ENCODE measurements at places on chromosomes 7 and 10.

GRCh38 chr7:153320005-153320404 lies 560.5 kb downstream of the ACTR3B start:
- no peak for DNase-seq

GRCh38 chr10:88735661-88736060 lies 24.2 kb upstream of the LIPN start:
- peak; percentile 56 for DNase-seq

- DNase-seq, result no peak
Observed at GRCh38 chr7:45609180-45609579, 35.0 kb downstream of the ADCY1 start.

DNA sequence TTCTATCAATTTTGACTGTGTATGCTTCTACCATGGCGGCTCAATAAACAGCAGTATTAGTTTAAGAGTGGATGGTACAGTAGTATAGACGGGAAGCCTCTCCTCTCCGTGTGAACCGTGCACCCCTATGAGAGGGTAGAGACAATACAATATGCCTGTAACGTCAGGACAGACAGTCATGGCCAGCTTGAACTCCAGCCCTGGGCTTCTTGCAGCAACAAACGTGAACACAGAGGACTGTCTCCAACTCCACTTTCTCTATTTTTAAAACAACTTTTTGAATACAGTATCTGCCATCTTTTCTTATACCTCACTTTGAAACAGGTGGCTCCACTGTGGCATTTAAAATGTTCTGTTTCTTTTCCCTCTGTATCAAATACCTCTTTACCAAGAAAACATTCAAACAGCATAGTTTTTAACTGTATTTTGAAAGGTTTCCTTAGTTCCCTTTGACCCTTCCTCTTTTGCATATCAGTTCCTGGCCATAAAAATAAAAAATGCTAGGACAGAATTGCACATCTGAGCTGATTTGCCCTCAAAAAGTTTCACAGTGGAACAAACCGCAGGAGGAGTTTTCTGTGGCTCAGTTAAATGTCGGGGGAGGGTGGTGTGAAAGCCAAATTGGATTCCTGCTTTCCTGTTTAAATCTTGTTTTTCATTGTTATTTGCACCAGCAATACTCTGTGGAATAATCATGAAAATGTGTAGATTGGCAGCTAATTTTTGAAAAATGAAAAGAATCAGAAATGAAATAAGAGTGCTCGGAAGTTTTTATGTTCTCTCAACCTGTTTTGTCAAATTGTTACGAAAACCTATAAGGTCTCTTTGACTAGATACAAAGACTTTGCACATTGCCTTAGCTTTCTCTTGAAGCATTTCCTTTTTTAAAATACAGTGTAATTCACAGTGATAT lies 8.0 kb downstream of the IKZF1 start:
- DNase-seq, result no peak

DNA sequence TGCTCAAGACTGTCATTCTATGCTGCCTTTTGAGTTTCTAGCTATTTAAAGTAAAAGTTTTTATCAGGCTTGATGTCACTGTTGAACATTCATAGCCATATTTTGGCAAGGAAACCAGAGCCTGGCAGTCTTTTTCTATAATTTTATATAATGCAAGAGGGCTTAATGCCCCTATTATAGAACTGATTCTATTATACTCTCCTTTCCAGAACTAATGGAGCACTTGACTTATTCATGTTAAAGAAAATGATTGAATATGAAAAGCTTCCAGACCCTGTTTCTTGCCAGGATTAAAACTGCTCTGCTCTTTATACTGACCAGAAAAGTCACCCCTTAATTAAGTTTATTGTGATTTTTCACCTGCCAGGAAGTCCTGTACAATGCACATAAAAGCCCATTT lies 337.6 kb upstream of the CHRM2 start:
- no peak for DNase-seq

DNA sequence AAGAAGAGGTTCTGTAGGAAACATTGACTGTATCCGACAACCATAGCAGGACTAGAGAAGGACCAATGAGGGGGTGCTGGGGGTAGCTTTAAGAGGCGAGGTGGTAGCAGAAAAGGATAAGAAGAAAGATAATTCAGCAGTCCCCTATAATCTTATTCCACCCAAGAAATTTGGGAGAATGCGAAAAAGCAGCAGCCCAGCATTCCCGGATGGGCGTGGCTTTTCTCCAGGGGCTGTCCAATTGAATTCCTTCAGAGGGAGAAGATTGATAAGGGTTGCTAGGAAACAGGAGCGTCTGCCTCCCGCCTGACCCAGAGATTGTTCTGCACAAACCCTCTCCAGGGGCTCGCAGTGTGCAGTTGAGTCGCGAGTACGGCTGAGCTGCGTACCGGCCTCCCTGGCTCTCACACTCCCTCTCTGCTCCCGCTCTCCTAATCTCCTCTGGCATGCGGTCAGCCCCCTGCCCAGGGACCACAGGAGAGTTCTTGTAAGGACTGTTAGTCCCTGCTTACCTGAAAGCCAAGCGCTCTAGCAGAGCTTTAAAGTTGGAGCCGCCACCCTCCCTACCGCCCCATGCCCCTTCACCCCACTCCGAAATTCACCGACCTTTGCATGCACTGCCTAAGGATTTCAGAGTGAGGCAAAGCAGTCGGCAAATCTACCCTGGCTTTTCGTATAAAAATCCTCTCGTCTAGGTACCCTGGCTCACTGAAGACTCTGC lies at the start of gene GRM3:
Gene GRM3 (plus strand): TSS at position 349 of the 721 bp plus-strand sequence. CDS start 121,237 bp downstream, outside the sequence.
- no peak for DNase-seq

GRCh38 chr7:30973791-30974604 lies 10.2 kb downstream of the GHRHR start:
- no peak for DNase-seq

GRCh38 chr7:21675255-21675654 lies 132.4 kb downstream of the DNAH11 start:
- DNase-seq, result no peak

DNA sequence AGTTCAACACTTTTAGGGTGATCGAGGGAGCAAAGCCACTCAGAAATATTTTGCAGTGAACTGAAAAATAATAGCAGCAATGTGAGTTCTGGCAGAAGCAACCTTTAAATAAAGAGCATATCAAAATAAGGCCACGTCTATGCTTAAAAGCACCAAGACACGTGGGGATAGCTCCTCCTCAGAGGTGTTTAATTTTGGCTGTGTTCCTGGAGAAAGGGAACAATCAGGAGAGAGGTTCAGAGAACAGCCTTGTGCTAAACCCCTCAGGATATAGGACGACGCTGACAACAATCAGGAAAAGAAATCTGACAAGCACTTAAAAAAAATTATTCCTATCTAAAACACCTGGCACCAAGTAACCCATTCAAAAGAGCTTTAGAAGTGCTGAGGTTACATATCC lies 471.9 kb upstream of the CELF2 start:
- DNase-seq, result no peak

- DNase-seq, result peak; percentile 66
Observed at GRCh38 chr10:124653811-124654651, 90.1 kb downstream of the FAM53B start.

GRCh38 chr7:128030263-128030653 lies 979 bp downstream of the LRRC4 start:
- no peak for DNase-seq

- DNase-seq, result no peak
Observed at GRCh38 chr10:4307910-4308309, 518.1 kb upstream of the AKR1E2 start.

- DNase-seq, result no peak
Observed at GRCh38 chr7:158239290-158239981, 348.2 kb downstream of the PTPRN2 start.

- no peak for DNase-seq
Observed at GRCh38 chr10:78643513-78643912, 425.3 kb upstream of the ZMIZ1 start.

GRCh38 chr10:68043030-68043429 lies 32.1 kb downstream of the HERC4 start:
- DNase-seq, result peak; percentile 11

All from mammary epithelial cell (primary cell).